ENCODE measurements at places on chromosomes 12 and 14. TPM values are rescaled to one million over a fixed set of nuclear protein-coding genes. Genes with fewer than 3 reads are reported as not detected.
A peak's percentile ranks its signal among the peaks of the same experiment; 100 is the strongest.

DNA sequence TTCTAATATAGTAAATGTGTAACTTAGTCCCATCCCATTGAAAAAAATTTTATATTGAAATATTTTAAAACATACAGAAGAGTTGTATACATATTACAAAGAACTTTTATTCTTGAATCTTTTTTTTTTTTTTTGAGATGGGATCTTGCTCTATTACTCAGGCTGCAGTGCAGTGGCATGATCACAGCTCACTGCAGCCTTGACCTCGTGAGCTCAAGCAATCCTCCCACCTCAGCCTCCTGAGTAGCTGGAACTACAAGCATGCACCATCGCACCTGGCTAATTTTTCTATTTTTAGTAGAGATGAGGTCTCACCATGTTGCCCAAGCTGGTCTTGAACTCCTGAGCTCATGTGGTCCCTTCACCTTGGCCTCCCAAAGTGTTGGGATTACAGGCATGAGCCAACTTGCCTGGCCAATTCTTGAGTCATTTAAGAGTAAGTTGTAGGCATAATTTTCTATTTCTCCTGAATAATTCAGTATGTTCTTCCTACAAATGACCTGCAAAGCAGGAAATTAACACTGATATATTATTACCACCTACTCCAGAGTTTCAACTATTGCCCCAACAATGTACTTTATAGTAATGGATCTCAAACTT is 153.0 kb upstream of the BMP4 start:
- H3K4me3 ChIP-seq: no peak overlapping the region
- no peak for DNase-seq
- H3K27me3 ChIP-seq: no peaks in the 10 kb centered on the region
- H3K36me3 ChIP-seq: no peaks in the 10 kb centered on the region

- no peaks in the 10 kb centered on the region for H3K4me1 ChIP-seq
- H3K27ac ChIP-seq: no peak overlapping the region
- H3K36me3 ChIP-seq: no peaks in the 10 kb centered on the region
- H3K4me3 ChIP-seq: no peak overlapping the region
- DNase-seq: peak; percentile 66
Observed at GRCh38 chr12:3275171-3276041, 198.2 kb downstream of the TSPAN9 start.

GRCh38 chr12:128111333-128111732 is 155.6 kb upstream of the TMEM132C start:
- H3K4me1 ChIP-seq: no peaks in the 10 kb centered on the region
- no peaks in the 10 kb centered on the region for H3K36me3 ChIP-seq
- no peaks in the 10 kb centered on the region for H3K27me3 ChIP-seq
- no peak overlapping the region for H3K27ac ChIP-seq

DNA sequence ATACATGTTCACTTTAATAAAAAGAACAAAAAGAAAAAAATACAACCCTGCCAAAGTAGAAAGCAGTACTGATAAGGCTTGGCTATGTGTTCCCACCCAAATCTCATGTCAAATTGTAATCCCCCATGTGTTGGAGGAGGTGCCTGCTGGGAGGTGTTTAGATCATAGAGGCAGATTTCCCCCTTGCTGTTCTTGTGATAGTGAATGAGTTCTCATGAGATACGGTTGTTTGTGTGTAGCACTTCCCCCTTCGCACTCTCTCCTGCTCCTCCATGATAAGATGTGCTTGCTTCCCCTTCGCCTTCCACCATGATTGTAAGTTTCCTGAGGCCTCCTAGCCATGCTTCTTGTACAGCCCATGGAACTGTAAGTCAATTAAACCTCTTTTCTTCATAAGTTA is 59.9 kb downstream of the USP15 start:
- no peaks in the 10 kb centered on the region for H3K36me3 ChIP-seq
- no peak for DNase-seq
- no peaks in the 10 kb centered on the region for H3K4me1 ChIP-seq
- no peak overlapping the region for H3K4me3 ChIP-seq
- H3K27me3 ChIP-seq: no peaks in the 10 kb centered on the region

- no peaks in the 10 kb centered on the region for H3K4me1 ChIP-seq
- H3K4me3 ChIP-seq: no peak overlapping the region
- no peaks in the 10 kb centered on the region for H3K27me3 ChIP-seq
- no peak overlapping the region for H3K27ac ChIP-seq
- peaks cover 3% of the 10 kb centered on the region for H3K36me3 ChIP-seq
Observed at GRCh38 chr14:67746927-67747326, 45.2 kb downstream of the RDH12 start.

DNA sequence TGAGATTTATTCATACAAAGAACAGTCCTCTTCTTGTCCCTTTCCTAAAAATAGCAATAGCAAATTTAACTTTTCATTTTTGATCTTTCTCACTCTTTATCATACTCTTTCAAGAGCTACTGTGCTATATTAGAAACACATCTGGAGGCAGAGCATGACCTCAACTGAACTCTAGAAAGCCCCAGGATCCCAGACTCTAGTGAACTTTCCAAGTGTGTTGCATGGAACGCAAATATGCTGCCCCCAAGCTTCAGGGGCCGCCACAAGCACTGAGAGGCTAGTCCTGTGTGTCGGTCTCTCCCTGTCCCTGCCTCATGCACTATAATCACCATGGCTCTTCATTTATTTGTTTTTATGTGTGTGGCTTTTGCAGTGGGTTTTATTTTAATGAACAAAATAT is 38.7 kb upstream of the ZNF641 start:
- DNase-seq: no peak
- H3K27me3 ChIP-seq: peaks cover 2% of the 10 kb centered on the region
- H3K27ac ChIP-seq: no peak overlapping the region
- H3K4me1 ChIP-seq: no peaks in the 10 kb centered on the region
- no peaks in the 10 kb centered on the region for H3K36me3 ChIP-seq

GRCh38 chr12:87165733-87166375 is 863.3 kb downstream of the C12orf50 start:
- no peaks in the 10 kb centered on the region for H3K36me3 ChIP-seq
- no peak for DNase-seq
- H3K4me3 ChIP-seq: no peak overlapping the region
- no peaks in the 10 kb centered on the region for H3K4me1 ChIP-seq

GRCh38 chr12:81208187-81208911 is 130.5 kb downstream of the ACSS3 start:
- peaks cover 2% of the 10 kb centered on the region for H3K4me1 ChIP-seq
- no peak overlapping the region for H3K27ac ChIP-seq
- no peaks in the 10 kb centered on the region for H3K27me3 ChIP-seq
- H3K36me3 ChIP-seq: no peaks in the 10 kb centered on the region
- no peak overlapping the region for H3K4me3 ChIP-seq

DNA sequence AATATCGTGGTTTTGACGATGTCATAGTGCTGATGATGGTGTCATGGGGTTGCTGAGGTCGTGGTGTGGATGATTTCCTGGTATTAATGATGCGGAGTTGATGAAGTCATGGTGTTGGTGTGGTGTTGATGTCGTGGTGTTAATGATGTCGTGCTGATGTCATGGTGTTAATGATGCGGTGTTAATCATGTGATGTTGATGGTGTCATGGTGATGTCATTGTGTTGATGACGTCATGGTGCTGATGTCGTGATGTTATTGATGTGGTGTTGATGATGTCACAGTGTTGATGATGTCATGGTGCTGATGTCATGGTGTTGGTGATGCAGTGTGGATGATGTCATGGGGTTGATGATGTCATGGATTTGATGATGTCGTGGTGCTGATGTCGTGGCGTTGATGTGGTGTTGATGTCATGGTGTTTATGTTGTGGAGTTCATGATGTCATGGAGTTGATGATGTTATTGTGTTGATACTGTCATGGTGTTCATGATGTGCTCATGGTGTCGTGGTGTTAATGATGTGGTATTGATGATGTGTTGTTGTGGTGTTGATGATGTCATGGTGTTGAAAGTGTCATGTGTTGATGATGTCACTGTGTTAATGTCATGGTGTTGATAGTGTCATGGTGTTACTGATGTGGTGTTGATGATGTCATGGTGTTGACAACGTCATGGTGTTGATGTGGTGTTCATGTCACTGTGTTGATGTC is 48.5 kb upstream of the RIMBP2 start:
- no peaks in the 10 kb centered on the region for H3K36me3 ChIP-seq
- H3K27ac ChIP-seq: no peak overlapping the region
- H3K27me3 ChIP-seq: no peaks in the 10 kb centered on the region
- H3K4me1 ChIP-seq: no peaks in the 10 kb centered on the region

DNA sequence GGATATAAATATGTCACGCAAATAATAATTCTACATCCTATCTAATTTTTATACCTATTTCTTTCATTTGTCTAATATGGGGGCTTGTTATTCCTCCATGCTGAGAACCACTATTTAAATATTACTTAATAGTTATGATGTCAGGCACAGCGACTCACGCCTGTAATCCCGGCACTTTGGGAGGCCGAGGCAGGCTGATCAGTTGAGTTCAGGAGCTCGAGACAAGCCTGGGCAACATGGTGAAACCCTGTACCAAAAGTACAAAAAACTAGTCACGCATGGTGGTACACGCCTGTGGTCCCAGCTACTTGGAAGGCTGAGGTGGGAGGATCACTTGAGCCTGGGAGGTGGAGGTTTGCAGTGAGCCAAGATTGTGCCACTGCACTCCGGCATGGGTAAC is 45.2 kb downstream of the GXYLT1 start:
- no peaks in the 10 kb centered on the region for H3K36me3 ChIP-seq
- no peaks in the 10 kb centered on the region for H3K4me1 ChIP-seq
- no peak overlapping the region for H3K27ac ChIP-seq

- DNase-seq: no peak
- no peak overlapping the region for H3K27ac ChIP-seq
- H3K27me3 ChIP-seq: no peaks in the 10 kb centered on the region
- no peak overlapping the region for H3K4me3 ChIP-seq
Observed at GRCh38 chr14:56224691-56225681, 106.8 kb downstream of the PELI2 start.

DNA sequence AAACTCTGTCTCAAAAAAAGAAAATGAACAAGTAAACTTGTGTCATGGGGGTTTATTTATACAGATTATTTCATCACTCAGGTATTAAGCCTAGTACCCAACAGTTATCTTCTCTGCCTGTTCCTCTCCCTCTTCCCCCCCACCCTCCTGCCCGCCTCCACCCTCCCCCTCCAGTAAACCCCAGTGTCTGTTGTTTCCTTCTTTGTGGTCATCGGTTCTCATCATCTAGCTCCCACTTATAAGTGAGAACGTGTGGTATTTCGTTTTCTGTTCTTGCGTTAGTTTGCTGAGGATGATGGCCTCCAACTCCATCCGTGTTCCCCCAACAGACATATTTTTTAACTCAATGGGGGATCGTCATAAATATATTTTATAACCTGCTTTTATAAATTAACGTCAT is 12.3 kb downstream of the IL31 start:
- H3K27me3 ChIP-seq: no peaks in the 10 kb centered on the region
- H3K4me1 ChIP-seq: no peaks in the 10 kb centered on the region
- no peak overlapping the region for H3K27ac ChIP-seq
- no peak overlapping the region for H3K4me3 ChIP-seq
- DNase-seq: no peak
- no peaks in the 10 kb centered on the region for H3K36me3 ChIP-seq

DNA sequence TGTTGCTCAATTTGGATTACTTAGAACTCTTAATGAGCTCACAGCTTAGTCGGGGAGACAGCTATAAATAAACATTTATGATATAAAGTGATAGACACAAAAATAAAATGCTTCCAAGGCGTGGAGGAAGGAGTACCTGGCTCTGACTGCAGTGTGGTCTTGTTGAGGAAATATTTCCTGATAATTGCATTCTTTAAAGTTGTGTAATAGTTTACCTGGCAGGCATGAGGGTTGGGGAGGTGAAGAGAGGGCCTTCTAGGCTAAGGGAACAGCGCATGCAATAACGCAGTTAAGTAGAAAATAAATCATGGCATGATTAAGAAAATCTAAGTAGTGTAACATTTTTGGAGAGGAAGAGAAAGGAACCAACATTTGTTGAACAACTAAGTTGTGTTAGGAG is 260.5 kb upstream of the ATP2B1 start:
- no peak overlapping the region for H3K27ac ChIP-seq
- H3K4me1 ChIP-seq: no peaks in the 10 kb centered on the region
- no peaks in the 10 kb centered on the region for H3K27me3 ChIP-seq
- no peak for DNase-seq

GRCh38 chr14:60817113-60817512 is 82.6 kb downstream of the MNAT1 start:
- H3K27ac ChIP-seq: no peak overlapping the region
- H3K4me3 ChIP-seq: no peak overlapping the region
- DNase-seq: no peak
- no peaks in the 10 kb centered on the region for H3K27me3 ChIP-seq
- H3K4me1 ChIP-seq: no peaks in the 10 kb centered on the region

DNA sequence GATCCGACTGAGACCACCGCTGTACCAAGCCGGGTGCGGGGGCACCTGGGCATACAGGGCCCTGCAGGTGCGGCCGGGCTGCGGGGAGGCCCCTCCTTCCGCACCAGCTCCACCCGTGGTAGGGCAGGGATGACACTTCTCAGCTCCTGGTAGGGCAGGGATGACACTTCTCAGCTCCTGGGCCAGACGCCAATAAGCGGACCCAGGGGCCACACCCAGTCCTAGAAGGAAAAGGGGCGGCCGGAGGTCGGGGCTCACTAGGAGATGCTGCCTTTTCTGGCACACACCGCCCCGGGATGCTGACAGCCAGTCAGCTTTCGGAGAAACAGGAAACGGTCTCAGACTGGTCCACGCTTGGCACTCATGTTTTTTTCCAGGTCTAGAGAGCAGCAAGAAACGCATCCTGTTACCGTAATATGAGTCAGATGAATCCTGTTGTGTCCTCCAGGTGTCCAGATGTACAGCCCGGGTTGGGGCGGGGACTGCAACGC is 34.8 kb downstream of the NFKBIA start:
- peak; percentile 46 for DNase-seq
- H3K27me3 ChIP-seq: no peaks in the 10 kb centered on the region
- no peak overlapping the region for H3K4me3 ChIP-seq
- H3K4me1 ChIP-seq: peaks cover 22% of the 10 kb centered on the region
- no peak overlapping the region for H3K27ac ChIP-seq
- no peaks in the 10 kb centered on the region for H3K36me3 ChIP-seq

DNA sequence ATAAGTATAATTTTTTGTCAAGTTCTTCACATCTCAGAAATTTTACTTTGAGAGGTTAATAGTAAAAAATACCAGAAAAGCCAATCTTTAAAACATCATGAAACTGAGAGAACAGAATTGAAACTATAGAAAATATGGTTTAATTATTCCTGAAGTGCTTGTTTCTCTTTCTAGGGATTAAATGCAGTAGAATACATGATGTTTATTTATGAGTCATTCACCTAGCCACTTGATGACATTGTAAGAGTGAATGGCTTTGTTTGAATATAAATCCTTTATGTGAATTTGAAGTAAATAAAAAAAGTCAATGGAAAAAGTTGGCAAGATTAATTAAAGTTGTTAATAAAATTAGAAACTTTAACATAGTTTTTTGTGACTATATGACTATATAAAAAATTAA is 48.4 kb downstream of the KTN1 start:
- no peak overlapping the region for H3K4me3 ChIP-seq
- no peak overlapping the region for H3K27ac ChIP-seq
- no peaks in the 10 kb centered on the region for H3K4me1 ChIP-seq
- no peaks in the 10 kb centered on the region for H3K36me3 ChIP-seq

KRT82 gene
- not detected for total RNA-seq

MBD6 gene
- 5.1 TPM for total RNA-seq

KCNA5 gene
- not detected for total RNA-seq

CLEC1B gene
- not detected for total RNA-seq
